ENCODE measurements at places on chromosomes 2 and 18. TPM values are rescaled to one million over a fixed set of nuclear protein-coding genes. Genes with fewer than 3 reads are reported as not detected.

AAK1 gene
- total RNA-seq = 30.6 TPM

SERPINB10 gene
- total RNA-seq = not detected

KRTCAP3 gene
- total RNA-seq = 57.3 TPM

FSHR gene
- not detected for total RNA-seq

CD8A gene
- total RNA-seq = not detected

SCN1A gene
- 0.13 TPM for total RNA-seq

ZNF396 gene
- 1.2 TPM for total RNA-seq

MC4R gene
- total RNA-seq = not detected

KCNJ3 gene
- total RNA-seq = not detected

CAMKMT gene
- 21.1 TPM for total RNA-seq

ALK gene
- not detected for total RNA-seq

HOXD8 gene
- total RNA-seq = not detected

ABCB11 gene
- total RNA-seq = not detected

CRYBA2 gene
- total RNA-seq = not detected

CCDC141 gene
- 1.0 TPM for total RNA-seq

APCDD1 gene
- 1.8 TPM for total RNA-seq

HNRNPA3 gene
- total RNA-seq = 419 TPM

KIF5C gene
- total RNA-seq = 52.9 TPM

THAP4 gene
- total RNA-seq = 71.4 TPM

ABCG5 gene
- total RNA-seq = not detected

REG1B gene
- total RNA-seq = not detected

LONRF2 gene
- 2.7 TPM for total RNA-seq

KCNJ13 gene
- not detected for total RNA-seq

CFC1 gene
- 0.22 TPM for total RNA-seq

AP1S3 gene
- total RNA-seq = 11.0 TPM

RASGRP3 gene
- not detected for total RNA-seq

SLC9A4 gene
- not detected for total RNA-seq

ABHD1 gene
- total RNA-seq = 0.31 TPM

All from H9 (cell line).